ENCODE measurements at places on chromosomes 3 and 15.

GRCh38 chr3:66693461-66694031 is 192.7 kb upstream of the LRIG1 start:
- DNase-seq, result no peak

DNA sequence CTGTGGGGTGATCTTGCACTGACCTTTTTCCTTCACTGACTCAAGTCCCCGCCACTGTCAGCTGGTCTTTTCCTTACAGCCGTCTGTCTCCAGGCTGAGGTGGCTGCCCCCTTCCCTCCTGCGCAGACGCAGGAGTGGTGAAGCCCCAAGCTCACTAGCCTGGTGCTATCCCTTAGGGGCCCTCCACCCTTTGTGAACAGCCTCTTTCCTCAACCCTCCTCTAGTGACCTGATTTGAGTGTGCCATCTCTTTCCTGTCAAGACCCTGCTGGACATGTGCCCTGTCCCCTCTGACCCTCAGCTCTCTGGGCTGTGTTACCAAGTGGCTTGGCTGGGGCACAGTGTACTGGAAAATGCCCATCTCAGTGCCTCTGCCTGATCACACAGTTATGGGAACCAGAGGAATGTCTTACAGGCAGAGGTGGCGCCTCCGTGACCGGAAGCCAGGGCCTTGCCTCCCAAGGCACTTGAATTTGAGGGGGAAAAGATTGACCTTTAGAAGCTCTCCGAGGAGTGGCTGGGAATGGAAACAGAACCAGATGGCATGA is 8.7 kb downstream of the KBTBD13 start:
- DNase-seq, result no peak

GRCh38 chr15:40550341-40551037 is 14.4 kb downstream of the CCDC32 start:
- DNase-seq, result no peak

DNA sequence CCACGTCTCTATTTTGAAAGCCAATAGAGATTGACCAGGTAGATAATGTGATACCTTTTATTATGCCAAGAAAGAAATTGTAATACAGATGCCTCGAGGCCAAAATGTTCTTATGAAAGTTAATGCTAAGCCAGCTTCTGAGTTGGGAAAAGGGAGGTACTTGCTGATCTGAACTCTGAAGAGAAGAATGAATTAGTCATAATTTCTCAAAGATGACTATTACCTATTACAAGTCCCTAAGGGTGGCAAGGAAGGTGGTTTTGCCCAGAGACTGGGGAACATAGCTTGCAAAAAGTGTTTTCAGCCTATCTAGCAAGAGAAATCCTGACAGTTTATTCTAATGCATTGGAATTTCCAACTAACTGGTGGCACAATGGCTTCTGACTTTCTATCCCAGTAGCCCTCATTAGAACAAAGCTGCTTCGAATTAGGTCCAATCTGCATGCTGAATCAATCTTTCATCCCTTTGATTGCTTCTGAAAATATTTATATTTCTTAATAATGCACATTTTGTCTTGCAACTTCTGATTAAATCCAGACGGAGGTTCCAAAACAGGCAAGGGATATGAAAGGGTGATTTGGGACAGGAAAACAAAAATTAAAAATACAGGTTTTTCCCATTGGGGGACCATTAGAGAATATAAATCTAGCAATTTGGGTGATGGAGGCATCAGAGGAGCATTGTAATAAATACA is 17.7 kb upstream of the NR2F2 start:
- no peak for DNase-seq

GRCh38 chr3:185779461-185779860 is 45.4 kb downstream of the IGF2BP2 start:
- DNase-seq, result no peak

DNA sequence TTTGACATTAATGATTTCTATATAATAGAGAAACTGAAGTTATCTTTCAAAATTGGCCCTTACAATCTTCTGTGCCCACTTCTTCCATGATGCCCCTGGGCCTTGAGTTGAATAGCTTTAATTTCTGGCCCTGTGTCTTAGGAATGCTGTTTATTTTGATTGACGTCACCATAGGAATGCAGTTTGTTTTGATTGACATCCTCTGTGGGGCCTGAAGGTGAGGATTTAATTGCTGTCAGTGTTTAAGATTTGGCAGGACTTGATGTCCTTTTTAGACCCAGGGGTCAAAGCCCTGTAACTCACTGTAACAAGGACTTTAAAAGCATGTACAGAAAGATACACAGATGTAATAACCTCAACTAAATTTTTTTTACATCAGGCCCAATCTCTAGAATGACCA is 83.3 kb downstream of the GLDN start:
- no peak for DNase-seq

DNA sequence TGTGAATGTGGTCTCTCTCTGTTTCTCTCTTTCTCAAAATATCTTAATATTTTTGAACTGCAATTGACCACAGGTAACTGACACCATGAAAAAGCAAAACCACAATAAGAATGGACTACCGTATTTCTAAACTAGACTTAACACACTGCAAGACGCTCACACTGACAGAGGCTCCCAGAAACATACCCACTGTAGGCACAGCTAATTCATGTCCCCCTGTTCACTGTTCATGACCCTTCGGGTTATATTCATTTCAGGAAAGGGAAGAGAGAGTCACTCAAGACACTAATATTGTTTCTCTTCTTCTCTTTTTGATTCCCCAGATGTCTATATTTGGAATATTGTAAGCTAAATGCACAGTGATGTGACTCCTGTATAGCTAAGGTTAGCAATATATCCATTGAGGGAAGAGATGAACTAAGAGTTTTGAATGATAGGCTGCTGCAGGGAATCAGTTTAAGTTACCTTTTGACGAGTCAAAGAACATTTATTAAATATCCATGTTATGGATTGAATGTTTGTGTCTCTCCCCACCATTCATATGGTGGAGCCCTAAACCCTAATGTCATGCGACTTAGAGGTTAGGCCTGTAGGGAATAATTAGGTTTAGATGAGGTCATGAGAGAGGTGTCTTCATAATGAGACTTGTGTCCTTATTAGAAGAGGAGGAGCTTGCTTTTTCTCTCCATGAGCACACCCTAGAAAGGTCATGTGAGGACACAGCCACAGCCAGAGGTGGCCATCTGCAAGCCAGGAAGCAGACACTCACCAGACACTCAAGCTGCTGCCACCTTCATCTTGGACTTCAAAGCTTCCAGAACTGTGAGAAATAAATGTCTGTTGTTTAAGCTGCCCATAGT is 216.6 kb upstream of the GRM7 start:
- no peak for DNase-seq

DNA sequence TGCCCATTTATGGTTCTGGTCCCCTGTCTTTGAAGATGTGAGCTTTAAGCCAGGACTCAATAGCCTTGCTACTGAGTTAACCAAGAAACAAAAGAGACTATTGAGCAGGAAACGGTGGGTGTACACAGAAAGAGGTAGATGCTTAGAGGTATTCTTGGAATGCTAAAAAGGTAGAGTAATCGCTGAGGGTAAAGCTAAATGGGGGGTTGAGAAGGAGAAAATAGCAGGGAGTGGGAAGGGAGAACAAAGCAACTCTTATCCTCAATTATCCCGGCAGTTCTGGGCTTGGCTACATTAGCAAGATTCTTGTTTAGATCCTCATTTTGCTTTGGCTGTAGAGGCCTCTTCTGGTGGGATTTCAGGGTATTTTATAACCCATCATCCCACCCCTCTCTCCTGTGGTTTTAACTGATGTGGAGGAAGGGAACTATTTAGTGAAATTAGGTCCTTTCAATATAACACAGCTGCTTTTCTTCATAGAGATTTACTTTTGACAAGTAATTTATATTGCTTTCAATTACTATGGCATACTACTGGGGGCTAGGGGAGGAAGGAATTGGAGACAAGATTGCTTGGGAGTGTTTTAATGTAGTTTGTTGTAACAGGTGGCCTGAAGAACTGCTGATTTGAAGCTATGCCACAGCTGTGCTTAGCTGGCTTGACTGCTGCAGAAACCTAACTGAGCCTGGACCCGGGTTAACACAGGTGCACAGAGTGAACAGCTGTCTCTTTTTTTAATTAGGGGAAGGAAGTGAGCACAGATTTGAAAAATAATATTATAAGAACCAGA is 234.3 kb upstream of the CCDC54 start:
- no peak for DNase-seq

- no peak for DNase-seq
Observed at GRCh38 chr15:27706300-27706699, 392.8 kb downstream of the OCA2 start.

- no peak for DNase-seq
Observed at GRCh38 chr3:71512544-71512943, 71.0 kb downstream of the FOXP1 start.

DNA sequence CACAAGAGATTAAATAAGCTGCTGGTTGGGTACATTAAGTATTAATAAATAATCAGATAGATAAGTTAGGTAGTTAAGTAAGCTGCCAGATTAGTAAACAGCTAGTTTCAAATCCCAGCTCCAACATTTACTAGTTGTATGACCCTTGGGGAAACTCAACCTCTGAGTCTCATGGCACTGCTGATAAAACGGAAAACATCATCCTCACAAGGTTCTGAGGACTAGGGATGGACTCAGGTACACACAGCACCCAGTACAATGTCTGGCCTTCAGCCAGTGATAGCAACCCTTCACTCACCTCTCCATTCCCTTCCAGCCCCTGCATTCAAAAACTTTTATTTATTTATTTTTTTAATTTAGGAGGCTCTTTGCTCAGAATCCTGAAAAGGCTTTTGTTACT is 32.3 kb downstream of the B3GNT5 start:
- no peak for DNase-seq

- no peak for DNase-seq
Observed at GRCh38 chr3:59245859-59246501, 196.2 kb upstream of the CFAP20DC start.

DNA sequence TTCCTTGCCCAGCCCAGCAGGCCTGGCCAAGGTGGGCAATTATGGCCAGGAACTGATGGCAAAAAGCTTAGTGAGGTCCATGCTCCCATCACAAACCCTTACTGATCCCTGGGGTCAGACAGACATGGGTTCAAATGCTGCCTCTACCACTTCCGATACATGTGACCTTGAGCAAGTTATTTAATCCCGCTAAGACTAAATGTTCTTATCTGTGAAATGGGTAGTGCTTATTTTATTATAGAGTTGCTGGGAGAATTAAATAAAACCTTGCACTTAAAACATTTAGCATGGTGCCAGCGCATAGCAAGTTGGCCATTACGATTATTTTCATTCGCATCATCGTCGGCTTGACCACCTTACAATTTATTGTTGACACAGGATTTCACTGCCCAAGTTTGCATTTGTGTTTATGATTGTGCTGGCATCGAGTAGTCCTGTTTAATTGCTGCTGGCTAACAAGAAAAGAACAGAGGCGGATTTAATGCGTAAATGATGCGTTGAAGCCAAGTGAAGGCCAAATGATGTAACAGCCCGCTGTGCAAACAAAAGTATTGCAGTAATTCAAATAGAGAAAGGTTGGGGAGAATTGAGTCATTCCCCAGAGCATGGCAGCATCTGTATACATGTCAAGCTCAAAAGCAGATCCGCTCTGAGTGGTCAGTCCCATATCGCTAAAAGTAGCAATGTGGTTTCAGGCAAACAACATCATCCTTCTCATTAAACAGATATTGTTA is 7.3 kb upstream of the FURIN start:
- DNase-seq, result no peak

- DNase-seq, result no peak
Observed at GRCh38 chr3:191715585-191715984, 254.6 kb downstream of the PYDC2 start.

DNA sequence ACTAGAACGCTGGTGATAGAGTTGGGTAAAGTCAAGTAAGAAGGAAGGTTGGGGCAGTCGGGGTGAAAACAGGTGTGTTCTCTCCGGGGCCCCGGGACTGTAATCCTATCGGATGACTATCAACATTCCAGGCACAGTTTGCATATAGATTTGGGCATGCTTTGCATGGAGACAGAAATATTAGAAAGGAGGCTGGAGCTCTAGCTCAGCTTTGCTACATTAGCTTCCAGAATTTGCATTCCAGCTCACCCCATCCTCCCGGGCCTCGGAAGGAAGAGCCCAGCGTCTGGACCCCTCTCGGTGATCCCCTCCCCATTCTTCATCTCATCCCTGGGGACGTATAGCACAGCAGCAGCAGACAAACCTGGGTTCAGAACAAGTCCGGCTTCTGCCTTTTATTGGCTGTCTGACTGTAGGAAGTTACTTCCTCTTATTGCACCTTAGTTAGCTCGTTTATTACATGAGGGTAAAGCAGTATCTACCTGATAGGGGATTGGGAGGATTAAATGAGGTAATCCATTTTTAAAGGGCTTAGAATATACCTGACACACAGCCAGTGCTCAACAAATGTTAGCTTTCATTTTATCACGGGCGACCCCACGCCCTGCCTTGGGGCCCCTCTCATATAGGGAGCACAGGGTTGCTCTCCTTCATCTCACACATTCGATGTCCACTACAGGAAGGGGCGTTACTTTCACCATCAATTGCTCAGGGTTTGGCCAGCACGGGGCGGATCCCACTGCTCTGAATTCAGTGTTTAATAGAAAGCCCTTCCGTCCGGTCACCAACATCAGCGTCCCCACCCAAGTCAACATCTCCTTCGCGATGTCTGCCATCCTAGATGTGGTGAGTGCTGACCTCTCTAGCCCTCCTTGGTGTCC is 3.2 kb downstream of the HTR3E start:
- no peak for DNase-seq

DNA sequence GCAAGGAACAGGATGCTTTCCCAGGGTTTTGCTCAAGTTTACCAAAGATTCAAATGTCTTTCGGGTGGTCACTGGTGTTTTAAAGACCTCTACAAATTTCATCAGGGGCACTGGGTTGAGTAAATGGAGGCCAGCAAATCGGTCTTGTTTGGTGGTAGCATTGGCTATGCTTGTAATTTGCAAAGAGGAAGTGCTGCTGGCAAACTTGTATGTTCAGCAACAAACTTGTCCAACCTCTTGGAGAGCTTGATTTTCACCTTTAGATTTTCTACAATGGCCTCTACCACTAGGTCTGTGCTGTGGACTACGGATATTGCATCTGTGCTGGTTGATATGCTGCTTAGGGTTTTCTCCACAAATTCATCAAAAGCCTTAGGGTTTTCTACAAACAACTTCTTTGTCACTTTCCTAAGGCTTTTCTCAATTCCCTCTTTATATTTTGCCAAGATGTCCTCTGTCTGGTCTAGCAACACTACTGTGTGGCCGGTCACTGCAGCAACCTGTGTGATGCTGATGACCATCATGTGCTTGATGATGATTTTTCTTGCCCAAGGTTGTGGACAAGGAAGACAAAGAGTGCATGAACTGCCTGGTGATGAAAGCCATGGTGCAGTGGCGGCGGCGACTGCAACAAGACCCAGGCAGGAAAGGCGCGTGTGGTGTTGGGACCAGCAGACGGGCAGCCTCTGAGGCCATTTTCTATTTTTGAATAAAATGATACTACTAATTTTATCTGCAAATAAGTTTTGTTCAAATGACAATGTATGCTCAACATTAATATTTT is 50.8 kb downstream of the RFX7 start:
- DNase-seq, result no peak

- peak; percentile 50 for DNase-seq
Observed at GRCh38 chr3:126105691-126106187, 21.8 kb upstream of the SLC41A3 start.

DNA sequence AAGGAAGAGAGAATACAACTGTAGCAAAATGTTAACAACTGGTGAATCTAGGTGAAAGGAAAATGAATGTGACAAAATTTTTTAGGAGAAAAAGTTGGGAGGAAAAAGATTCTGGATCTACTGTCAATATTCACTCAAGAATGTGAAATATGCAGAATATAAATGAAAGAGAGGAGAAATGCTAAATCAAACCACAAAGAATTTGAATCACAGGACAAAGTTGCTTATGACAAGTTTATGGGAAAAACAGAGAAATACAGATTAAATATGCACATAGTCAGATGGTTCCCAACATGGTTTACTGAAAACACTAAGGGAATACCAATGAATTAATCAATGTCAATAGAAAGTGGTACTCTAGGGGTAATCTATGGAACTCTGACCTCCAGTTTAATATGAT is 27.6 kb downstream of the C3orf33 start:
- no peak for DNase-seq
